ENCODE measurements at places on chromosomes 5 and 9.

GRCh38 chr5:131245312-131245711 is 18.5 kb upstream of the CDC42SE2 start:
- DNase-seq, result no peak

DNA sequence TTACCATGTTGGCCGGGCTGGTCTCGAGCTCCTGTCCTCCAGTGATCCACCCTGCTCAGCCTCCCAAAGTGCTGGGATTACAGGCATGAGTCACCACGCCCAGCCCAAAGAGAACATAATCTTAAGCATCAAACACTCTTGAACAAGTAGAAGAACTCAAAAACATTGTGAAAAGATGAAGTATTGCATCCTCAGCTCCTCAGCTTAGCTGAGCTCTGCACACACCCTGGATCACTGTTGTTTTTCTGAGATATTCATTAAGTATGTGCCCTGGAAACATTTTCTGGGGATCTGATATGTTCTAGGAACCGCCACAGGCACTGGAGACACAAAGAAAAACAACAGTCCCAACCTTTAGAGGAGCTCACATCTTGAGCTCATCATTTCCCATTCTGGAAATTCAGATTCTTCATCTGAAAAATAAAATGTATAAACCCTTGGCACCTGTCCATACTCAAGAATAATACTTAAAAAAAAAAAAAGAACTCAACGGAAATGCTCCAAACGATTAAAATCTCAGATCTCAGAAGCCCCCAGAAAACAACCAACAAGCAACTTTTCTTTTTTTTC is 62.2 kb upstream of the ZNF462 start:
- no peak for DNase-seq

- no peak for DNase-seq
Observed at GRCh38 chr5:149640350-149640999, 59.2 kb downstream of the ARHGEF37 start.

GRCh38 chr5:133681896-133682295 is 69.6 kb upstream of the FSTL4 start:
- DNase-seq, result no peak

- DNase-seq, result no peak
Observed at GRCh38 chr5:148791334-148791667, 35.1 kb upstream of the ADRB2 start.

GRCh38 chr9:95239071-95239470 is 78.4 kb downstream of the FANCC start:
- DNase-seq, result no peak

DNA sequence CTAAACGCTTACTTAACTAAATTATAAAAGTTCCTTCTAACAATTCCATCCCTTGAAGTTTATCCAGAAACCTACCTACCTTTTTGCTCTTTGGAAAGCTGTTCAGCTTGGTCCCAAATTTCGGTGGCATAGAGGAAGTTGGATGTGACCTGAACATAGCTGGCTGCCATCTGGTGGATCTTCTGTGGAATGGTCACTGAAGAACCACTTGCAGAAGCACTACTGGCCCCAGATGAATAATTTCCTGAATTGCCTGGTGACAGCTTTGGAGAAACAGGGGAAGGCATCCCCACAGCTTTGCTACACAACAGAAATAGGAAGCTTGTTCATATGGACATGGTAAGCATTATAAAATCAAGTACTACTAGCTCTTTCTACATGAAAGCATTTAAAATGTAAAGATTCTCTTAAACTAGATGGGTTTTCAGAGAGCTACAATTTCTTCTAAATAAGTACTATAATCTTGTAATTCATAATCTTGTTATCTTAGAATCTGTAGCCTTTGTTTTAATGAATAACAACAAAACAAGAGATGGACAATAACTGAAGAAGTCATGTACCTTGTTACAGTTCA is 9.9 kb downstream of the LEAP2 start:
- DNase-seq, result no peak
